ENCODE measurements at places on chromosomes 4 and X.

DNA sequence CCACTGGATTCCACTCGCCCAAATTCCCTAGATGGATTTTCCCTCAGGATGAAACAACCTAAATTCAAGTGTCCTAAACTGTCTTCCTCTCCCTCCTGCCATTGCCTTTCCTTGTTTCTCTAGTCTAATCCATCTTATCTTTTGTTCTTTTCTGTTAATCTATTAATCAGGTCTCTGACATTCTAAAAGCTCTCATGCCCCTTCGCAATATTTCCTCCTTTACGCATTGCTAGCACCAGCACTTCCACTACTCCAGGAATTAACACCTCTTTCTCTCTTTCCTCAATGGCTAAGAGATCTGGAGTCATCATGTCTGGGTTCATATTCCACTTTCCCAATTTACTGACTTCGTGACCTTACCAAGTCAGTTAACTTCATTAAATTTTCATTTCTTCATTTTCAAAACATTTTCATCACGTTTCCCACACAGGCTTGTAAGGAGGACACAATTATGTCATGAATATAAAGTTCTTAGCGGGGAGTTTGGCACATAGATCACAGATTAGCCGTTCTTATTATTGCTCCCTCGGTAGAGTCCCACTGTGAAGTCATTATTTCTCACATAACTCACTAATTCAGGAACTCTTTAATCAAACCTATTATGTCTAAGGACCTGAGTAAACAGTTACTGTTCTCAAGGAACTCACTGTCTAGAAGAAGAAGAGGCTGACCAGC, 45.3 kb downstream of the FAT4 start:
- no peak for DNase-seq

- no peak for DNase-seq
Measured at GRCh38 chr4:164109503-164109902, 615.0 kb downstream of the TMA16 start.

GRCh38 chr4:77818073-77818601, 1.0 kb downstream of the CNOT6L start:
- peak; percentile 84 for DNase-seq

GRCh38 chr4:71962622-71963264, 69.1 kb upstream of the NPFFR2 start:
- DNase-seq, result no peak

- no peak for DNase-seq
Measured at GRCh38 chr4:4356106-4357041, 30.5 kb upstream of the NSG1 start.

- no peak for DNase-seq
Measured at GRCh38 chr4:80989921-80990544, 40.5 kb upstream of the BMP3 start.

DNA sequence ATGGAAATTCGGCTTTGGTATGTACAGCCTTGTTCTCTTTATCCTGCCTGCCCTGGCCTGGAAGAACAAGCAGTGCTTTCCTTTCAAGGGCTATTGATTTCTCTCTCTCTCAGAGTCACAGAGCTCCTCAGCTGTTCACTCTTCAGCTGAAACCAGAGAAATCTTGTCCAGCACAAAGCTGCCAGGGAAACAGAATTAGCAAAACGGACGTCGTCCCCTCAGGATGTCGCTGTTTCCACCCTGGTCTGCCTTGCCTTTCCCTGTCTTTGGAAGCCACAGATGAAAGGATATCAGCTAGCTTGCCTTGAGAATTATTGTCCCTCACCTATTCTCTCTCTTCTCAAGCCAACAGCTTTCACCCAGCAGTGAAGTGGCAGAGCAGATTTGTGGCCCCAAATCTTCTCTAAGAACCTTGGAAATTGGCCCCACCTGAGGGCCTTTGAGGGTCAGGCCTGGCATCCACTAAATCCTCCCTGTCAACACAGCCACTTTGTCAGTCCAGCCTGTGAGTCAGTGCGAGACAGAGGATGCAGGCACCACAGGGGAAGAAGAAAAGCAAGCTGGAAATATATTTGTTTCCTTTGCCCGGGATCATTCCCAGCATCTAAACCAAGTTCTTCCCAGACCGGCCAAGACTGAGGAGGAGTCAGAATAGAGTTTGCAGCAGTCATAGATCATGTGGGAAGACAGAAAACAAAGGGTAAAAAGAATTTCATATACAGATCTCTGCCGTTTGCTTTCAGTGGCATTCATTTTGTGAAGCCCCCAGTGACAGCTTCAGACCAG, 63.8 kb upstream of the MTM1 start:
- DNase-seq, result no peak

GRCh38 chr4:2937146-2937857, 25.9 kb downstream of the NOP14 start:
- DNase-seq, result peak; percentile 33

- DNase-seq, result no peak
Measured at GRCh38 chrX:48531358-48531959, 8.1 kb upstream of the TBC1D25 start.

DNA sequence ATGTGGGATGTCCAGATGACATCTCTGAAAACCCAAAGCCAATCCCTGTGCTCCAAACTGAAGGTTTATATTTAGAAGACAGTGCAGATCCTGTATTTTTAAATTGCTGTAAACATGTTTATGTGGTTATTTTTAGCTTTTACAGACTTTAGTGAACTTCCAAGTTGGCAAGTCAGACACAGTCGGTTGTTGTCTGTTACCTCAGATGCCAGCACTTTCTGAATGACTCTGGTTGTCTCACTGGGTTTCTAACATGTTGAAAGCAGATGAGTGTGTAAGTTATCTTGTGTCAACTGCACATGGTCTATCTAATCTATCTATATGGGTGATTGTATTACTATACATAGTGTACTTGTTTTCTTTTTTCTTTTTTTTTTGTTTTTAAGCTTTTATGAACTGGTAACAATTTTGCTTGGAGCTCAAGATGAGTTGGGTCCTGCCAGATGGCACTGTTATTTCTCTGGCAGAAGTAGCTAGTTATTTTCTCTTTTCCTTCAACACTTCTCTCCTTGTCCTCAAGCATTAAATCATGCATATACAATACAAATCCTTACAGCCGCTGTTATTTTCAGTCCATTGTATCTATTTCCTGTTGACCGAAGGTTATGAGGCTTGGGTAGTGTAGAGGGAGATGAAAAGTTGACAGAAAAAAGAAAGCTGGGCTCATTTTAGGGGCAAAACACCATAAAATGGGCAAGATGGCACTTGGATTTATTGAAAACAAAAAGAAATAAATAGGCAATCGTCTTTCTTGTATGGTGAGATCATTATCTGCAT, 66.3 kb downstream of the GAB1 start:
- no peak for DNase-seq

- DNase-seq, result no peak
Measured at GRCh38 chr4:53103481-53103880, 241.4 kb downstream of the RASL11B start.

DNA sequence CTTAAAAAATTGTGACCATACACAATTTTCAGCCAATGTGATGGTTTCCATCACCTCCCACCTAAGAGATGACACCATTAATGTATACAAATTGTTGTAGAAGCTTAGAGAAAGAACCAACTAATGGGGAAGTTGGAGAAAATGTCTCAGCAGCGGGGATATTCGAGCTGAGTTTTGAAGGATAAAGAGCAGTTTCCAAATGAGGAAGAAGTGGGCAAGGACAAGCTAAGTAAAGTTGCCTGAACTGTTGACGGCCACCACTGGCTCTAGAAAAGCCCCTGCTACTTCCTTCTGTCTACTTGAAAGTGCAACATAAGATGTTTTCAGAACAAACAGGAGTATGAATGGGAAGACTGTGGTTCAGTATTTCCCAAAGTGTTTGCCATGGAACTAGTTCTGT, 92.0 kb downstream of the CHRNA9 start:
- DNase-seq, result no peak

DNA sequence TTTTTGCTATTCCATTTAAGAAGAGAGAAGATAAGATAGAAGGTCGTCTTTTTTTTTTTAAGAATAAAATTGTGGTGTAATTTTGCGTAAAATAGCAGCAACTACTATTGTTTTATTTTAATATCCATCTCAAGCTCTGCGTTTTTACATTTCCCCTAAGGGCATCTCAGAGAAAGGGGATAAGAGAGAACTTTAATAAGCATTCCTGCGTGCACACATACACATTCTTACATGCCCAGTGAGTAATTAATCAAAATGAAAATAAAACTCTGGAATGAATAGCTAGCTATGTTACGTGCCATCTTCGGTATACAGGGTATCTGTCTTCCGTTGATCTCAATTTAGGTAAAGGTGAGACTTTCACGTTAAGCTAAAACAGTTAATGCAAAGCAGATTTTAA, 200.3 kb upstream of the TENM3 start:
- DNase-seq, result no peak

GRCh38 chr4:184755278-184755677, 21.4 kb upstream of the CENPU start:
- no peak for DNase-seq
